ENCODE measurements at places on chromosomes 5 and 9.

DNA sequence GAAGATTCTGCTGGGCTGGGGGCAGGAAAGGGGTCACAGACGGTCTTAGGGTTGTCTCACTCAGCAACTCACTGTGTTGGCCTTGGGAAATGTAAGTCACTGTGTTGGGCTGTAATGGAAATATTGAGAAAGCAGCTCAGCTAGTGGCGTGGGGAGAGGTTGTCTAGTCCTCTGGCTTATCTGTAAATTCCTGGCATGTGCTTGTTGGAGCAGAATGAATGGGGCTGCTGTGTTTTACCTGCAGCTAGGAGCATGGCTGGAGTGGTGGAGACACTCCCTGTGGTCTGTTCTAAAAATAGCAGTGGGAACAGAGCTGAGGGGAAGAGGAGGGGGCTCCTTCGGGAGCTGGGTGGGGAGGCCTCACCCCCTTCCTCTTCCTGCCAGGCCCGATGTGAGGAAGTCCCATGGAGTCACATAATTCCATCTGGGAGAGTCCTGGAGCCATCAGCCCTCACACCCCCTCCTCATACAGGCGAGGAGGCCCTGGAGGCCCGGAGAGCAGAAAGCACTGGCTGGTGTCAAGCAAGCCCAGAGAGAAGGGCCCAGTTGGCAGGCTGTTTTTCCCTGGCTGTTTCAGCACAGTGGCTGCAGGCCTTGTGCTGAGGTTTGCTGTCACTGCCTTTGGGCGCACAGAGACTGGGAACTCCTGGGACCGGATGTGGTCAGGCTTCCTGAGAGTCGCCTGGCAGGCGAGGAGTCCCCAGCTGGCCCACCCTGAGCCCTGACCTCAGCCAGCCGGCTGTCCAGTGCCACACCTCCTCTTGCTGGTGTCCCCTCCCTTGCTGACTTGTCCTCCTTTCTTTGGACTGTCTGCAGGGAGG is 84.9 kb downstream of the RGS3 start:
- DNase-seq, result no peak

- no peak for DNase-seq
Measured at GRCh38 chr9:93235300-93235960, 51.5 kb downstream of the WNK2 start.

- DNase-seq, result no peak
Measured at GRCh38 chr5:79488058-79488457, 25.9 kb downstream of the HOMER1 start.

- DNase-seq, result no peak
Measured at GRCh38 chr5:110398951-110399350, 327.5 kb downstream of the TMEM232 start.

GRCh38 chr5:140349244-140349643 is 2.8 kb upstream of the HBEGF start:
- DNase-seq, result no peak

DNA sequence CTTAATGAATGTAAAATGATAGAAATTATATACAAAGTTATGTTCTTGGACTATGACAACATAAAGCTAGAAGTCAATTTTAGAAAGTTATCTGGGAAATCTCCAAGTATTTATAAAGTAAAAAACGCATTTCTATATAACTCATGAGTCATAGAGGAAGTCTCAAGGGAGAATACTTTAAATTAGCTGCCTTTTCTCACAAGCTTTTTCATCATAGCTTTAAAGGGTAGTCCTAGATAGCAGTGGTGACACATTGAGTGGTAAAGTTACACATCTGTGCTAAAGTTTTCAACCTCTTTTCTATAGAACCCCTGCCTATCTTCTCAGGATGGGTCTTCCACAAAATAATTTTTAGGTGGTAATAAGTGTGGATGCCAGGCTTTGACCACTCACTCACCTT is 598.3 kb upstream of the FAM174A start:
- DNase-seq, result no peak

DNA sequence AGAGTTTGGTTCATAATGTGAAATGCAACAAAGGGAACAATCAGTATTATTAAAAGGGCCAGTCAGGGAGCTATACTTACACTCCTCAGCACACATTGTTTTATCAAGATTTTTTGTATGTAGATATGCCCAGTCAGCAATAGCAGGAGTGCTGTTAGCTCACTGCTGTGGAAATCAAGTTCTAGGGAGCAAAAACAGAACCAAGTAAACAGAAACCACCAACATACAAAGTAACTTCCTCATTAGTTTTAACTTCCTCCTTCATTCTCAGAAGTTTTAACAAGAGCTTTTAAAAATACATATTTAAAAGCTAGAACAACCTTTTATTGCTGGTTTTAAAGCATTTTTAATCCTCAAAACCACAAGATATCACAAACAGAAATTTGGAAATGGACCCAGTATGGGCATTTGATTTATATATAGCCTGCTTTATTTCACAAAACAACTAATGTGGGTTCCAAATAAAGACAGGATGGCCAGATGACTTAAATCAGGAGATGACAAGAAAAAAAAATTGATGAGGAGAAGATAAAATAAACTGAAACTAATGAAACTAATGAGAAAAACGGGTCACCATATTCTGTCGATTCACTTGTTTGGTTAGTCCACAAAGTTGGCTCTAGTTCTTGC is 178.5 kb downstream of the ADAMTS12 start:
- DNase-seq, result no peak

DNA sequence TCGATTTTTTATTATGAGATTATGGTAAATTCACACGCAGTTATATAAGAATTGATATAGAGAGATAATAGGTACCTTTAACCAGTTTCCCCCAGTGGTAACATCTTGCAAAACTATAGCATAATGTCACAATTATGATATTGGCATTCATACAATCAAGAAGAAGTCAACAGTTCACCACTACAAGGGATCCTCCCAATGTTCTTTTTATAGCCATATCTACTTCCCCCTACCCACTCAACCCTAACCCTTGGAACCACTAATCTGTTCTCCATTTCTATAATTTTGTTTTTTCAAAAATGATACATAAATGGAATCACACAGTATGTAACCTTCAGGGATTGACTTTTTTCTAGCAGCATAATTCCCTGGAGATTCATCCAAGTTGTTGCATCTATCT is 9.8 kb downstream of the ACTL7B start:
- no peak for DNase-seq

GRCh38 chr9:110947491-110948044 is 90.7 kb downstream of the LPAR1 start:
- no peak for DNase-seq

DNA sequence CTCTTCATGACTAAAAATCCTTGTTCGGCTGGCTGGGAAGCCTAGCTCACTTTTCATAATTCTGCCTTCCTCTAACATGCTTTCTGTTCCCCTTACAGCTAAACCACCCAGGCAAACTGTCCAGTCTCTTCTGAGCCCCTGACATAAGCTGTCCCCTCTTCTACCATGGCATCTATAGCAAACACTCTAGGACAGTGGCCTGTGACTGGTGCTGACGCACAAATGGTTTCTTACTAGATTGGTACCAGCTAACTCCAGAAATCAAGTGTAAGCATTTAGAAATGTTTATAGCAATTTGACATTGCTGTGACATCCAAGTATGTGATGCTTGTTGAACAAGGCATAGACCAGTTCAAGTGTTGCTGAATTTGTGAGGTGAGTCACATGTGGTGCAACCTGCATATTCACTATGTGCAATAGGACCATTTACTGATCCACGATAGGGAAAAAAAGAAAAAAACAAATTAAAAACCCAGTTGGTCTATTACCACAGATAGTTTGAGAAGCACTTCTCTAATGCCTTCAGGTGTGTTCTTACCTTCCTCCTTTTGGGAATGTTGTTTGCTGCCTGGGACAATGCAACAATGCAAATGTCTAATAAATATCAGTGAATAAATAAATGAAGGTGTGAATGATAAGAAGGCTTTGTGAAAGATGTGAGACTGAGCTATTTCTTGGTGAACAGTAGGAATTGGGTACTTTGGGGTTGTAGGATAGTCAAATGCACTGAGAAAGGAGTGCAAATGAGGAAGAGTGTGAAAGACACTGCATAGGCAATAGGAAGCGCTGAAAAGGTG is 22.4 kb downstream of the ELOVL7 start:
- no peak for DNase-seq

DNA sequence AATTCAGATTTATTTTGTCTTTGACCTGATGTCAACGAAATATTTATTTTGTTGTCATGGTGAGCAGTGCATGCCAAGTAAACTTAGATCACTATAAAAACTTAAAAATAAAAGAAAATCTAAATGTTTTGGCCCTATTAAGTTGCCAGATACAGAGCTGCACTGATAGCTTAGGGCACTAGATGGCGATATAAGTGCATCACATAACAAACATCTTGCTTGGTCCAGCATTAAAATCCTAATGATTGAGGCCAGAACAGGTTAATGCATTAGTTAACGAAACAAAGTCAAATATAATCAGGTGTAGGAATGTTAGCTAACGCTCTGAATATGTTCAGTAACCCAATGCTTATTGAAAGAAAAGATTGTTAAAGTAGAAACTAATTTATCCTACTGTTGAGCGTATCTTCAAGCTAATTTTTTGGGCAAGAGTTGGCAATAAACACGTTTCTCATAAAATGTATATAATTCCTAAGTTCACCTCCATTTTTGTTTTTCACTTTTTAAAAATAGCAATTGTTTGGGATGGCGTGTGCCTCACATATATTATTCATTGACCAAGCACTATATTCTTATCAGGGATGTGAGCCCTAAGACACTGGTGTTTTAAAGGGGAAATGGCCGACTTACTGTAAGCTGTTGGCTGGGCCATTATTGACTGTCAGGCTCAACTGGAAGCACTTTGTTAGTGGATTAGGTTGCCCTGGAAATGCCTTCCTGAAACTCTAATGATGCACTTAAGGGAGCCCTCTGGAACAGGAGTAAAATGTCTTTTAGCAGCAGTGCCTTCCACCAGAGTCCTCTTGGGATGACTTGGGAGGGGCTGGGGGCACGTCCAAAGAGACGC is 33.3 kb downstream of the KCTD16 start:
- peak; percentile 51 for DNase-seq

DNA sequence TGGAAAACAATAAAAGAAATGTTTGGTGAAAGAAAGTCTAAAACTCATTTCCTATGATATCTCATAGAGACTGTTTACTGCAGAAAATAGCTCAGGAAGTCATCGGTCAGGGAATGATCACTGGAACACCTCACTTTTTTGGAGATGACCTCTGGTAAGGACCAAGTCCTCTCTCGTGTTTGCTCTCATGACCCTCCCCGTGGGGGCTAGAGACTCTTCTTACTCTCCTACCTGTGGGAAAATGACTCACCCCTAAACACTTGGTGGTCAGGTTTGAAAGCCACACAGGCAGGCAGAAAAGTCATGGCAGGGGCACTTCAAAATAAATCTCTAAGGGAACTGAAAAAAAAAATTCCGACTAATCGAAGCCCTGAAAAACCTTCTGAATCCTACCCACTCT is 48.2 kb downstream of the FAM240B start:
- DNase-seq, result no peak

DNA sequence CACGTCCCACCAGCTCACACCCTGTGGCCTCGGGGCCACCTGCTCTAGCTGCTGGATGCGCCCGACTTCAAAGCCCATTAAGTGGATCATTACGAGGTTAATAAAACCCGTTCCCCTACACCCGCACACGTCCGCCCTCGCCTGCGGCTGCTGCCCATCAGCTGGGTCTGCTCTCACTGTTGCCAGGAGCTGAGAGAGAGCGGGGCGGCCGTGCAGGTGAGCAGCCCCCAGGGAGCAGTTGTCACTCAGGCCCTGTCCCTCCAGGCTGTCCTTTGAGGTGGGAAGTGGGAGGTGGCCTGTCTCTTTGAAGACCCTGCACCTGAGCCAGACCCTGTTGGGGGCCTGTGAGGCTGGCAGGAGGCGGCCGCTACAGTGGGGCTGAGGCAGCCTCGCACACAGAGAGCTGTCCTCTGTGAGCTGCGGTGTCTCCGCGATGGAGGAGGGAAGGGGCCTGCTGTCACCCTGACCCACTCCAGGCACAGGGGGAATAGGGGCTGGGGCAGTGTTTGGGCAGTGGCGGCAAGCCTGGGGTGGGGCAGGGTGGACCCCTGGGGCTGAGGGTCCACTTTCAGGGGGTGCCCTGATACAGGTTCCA is 12.8 kb upstream of the UNC5A start:
- no peak for DNase-seq

- no peak for DNase-seq
Measured at GRCh38 chr5:36786448-36787012, 90.0 kb upstream of the NIPBL start.

DNA sequence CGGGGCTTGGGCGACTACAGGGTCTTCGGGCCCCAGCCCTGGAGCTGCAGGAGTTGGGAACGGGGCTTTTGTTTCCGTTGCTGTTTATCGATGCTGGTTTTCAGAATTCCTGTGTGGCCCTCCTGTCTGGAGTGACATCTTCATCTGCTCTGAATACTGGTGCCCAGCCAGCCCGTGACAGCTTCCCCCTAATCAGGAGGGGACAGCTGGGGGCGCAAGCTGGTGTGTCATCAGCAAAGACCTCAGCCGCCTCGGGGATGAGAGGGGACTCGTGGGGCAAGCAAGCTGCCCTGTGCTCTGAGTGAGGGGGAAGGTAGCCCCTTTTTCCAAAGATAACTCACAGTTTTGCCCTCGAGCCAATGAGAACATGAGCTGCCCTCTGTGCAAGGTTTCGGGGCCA is 110.7 kb downstream of the RXRA start:
- no peak for DNase-seq

GRCh38 chr9:95468791-95469190 is 48.0 kb downstream of the PTCH1 start:
- DNase-seq, result no peak

GRCh38 chr9:115208501-115208900 is 90.5 kb upstream of the TNC start:
- no peak for DNase-seq

DNA sequence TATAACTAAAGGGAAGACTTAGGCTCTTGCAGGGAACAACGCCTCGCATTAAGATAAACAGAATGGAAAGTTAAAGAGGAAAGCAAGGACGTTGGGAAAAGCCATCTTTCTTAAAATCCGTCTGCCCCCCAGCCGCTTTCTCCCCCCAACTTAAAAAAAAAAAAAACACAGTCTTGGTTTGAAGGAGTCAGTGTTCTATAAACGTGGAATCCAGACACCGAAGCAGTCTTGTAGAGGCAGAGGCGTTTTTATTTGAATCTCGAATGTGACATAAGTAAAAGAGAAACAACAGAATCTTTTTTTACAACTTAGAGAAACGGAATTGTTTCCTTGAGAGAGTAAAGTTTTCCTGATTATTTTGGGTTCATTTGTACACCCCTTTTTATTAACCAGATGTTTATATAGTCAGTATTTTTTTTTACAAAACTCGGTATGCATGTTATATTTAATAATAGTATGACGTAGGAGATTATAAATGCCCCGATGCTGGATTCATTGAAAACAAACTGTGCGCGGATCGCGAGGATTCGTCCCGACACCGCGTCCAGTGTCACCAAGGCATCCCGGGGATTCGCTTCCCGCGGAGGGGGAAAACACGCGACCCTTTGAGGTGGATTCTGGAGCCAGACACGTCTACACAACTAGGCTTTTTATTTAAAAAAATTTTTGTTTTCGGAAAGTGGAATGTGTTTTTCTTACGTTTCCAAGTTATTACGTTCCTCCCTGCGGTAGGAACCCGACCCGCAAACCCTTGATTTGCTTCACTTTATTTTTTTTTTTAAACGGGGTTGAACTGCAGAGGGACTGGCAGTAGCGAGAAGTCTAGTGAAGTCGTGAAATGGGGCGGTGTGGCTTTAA is 6.7 kb downstream of the PTCH1 start:
- DNase-seq, result no peak

- DNase-seq, result no peak
Measured at GRCh38 chr5:125005266-125005665, 258.8 kb upstream of the ZNF608 start.

Data from NCI-H1436 (cell line).